ENCODE measurements at places on chromosomes 12 and 14.

DNA sequence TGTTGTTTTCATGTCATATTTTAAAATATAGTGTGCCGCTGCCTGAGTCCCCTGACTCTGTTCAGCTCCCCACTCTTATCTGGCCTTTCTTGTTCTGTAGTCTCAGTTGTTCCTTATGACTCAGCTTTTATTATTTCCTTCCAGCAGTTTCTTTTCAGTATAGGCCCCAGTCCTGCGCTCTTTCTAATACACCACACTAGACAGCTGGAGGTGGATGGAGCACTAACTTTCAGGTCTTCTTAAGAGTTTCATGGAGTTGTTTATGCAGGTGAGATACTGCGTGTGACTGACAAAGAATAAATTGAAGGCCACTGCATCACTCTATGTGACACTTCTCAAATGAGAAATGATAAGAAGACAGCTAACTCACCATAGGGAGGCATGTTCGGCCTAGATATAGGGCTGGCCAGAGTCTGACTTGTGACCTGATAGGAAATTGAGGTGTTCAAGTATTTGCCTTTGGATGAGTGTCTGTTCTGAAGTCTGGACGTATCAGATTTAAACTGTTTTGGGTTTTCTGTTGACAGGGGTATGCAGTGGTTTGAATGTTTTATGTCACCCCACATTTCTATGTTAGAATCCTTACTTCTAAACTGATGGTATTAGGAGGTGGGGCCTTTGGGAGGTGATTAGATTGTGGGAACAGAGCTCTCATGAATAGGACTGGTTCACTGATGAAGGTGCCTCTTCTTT lies 60.8 kb upstream of the CLMN start:
- no peak for DNase-seq

- DNase-seq, result no peak
Observed at GRCh38 chr12:51910691-51911090, 3.4 kb downstream of the ACVRL1 start.

- DNase-seq, result no peak
Observed at GRCh38 chr12:87425942-87426554, 603.2 kb downstream of the C12orf50 start.

DNA sequence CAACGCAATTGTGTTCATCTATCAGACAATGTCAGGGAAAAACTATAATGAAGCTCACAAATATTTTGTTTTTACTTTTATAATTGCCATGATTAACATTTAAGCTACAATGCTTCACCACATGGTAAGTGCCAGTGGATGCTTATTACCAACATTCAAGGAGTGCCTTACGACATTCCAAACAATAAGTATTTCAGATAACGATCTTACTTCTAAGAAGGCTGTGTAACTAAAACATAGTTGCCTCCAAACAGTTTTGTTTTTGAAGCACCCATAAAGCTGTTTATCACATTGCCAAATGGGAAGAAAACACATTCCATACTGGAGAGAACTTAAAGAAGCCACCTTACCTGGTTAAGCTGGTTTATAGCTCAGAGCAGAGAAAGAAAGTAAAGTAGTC lies 78.8 kb downstream of the RPS6KA5 start:
- DNase-seq, result no peak

GRCh38 chr12:117732761-117733548 lies 235.8 kb downstream of the KSR2 start:
- DNase-seq, result no peak

DNA sequence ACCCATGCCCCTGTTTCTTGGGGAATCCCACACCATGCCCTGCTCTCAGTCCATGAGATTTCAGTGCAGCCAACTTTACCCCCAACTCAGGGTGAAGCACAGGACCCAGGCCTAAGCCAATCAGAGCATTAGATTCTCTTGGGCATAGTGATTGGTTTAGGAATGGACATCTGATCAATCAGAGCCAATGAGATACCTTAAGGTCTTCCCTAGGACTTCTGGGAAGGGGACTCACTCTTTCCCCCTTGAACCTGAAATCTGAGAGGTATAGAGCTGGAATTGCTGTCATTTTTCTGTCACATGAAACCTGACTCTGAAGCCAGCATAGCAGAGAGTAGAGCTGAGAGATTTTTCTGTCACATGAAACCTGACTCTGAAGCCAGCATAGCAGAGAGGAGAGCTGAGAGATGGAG lies 127.1 kb downstream of the ZFP36L1 start:
- DNase-seq, result no peak

DNA sequence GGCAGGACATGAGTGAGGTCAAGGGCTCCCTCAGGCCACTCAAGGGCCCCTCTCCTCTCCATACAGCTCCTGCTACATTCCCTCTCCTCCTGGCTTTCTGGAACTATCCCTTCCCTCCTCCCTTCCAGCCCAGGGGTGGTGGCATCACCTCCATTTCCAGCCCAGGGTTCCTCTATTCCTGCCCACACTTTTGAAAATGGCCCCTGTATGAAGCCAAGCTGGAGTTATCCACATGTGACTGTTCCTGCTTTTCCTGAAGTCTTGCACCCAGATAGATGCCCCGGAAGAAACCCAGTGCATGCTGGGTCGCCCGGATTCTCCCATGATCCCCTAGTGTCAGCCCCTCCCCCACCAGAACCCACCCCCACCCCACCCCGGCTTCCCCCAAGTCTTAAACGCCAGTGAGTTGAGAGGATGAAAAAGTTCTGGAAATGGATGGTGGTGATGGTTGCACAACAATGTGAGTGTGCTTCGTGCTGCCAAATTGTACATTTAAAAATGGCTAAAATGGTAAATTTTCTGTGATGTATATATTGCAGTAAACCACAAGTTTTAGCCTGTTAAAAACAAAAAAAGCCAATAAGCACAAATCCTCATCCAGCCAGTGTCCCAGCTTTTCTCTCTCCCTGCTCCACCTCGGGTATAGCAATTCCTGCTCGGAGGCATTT lies 136.9 kb downstream of the SCARB1 start:
- no peak for DNase-seq

DNA sequence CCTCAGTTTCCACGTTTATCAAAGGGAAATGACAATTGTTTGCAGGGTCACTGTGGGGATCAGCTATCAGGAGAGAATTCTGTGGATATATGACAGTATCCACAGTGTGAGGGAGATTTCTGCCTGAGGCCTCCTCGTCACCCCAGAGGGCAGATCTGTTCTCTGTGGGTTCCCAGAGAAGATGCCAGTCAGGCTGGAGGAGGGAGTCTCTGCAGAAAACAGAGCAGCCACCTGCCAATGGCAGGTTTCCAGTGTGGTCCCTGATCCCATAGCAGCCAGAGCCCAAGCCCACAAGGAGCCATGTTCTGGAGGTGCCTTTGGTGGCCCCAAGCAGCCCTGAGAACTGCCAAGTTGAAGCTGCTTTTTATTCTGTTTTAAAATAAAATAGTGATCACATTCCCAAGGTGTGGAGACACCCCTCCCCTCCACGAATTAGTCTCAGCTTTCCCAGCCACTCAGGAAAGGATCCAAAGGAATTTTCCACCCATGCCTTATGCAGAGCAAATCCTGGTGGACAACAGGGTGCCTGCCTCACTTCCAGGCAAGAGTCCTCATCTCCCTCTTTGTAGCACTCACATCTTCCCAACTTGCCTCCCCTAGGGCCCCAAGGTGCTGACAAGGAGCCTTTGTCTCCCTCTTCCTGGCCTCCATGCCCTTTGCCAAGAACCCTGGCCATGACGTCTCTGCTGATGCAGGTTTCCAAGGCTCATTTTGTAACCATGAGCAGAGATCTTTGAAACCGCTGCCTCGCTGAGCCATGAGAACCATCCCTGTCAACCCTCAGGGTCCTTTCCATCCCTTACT lies 20.4 kb downstream of the CMKLR1 start:
- no peak for DNase-seq

- no peak for DNase-seq
Observed at GRCh38 chr14:55347040-55347439, 64.6 kb downstream of the ATG14 start.

GRCh38 chr12:101607894-101608293 lies 13.1 kb downstream of the MYBPC1 start:
- DNase-seq, result no peak
